Heart right ventricle (tissue), 16 donors: ENCODE measurements at places on chromosomes 11 and 22. TPM values are rescaled to one million over a fixed set of nuclear protein-coding genes. Genes with fewer than 3 reads are reported as not detected.
A peak's percentile ranks its signal among the peaks of the same experiment; 100 is the strongest.

GRCh38 chr22:38843201-38843656 lies 599 bp downstream of the NPTXR start:
- DNase-seq: peak; percentile 60

DNA sequence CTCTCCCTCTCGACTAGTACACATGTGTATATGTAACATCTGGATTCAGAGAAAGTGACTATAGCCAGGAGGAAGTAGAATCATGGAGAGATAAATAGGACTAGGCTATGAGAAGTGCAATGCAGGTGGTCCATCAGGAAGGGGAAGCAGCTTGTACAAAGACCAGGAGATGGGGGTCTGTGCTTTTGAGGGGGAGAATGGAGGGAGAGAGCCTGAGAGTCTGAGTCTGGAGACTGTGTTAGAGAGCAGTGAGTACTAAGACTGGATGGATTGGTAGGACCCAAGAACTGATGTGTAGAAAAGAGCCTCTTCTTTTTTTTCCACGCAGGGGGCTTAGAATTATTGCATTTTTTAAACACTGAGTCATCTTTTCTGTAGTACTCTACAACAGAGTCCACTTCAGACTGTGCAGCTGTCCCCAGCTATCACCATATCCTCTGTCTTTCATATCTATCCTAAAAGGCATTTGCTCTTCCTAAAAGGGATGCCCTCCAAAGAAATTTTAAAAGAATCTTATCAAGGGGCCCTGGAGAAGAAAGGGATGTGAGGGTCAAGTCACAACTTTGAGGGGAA lies 80.4 kb downstream of the BDNF start:
- DNase-seq: no peak

Gene LDHAL6A
- total RNA-seq: not detected

DNA sequence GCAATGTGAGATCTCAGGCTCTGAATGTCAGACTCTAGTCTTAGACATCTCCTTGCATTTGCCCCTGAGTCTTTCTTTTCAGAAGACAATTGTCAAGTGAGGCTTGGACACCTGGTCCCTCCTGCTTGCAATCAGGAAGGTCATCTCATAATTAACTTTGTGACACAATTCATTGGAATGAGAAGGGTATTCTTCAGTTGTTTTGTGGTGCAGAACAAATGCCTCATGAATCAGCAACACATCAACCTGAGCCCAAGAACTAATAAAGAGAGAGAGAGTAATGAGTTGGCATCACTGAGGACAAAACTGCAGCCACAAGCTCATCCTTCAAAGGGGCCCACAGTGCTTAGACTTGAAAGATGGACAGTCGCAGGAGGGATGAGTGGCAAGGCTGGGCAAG lies 375.8 kb downstream of the INSC start:
- no peak for DNase-seq

- DNase-seq: no peak
Observed at GRCh38 chr11:122081073-122081472, 34.9 kb downstream of the BLID start.

Gene SYT9
- 0.07 TPM for total RNA-seq

Gene OSBP
- total RNA-seq: 36.6 TPM

Gene SELENOM
- total RNA-seq: 37.0 TPM

DNA sequence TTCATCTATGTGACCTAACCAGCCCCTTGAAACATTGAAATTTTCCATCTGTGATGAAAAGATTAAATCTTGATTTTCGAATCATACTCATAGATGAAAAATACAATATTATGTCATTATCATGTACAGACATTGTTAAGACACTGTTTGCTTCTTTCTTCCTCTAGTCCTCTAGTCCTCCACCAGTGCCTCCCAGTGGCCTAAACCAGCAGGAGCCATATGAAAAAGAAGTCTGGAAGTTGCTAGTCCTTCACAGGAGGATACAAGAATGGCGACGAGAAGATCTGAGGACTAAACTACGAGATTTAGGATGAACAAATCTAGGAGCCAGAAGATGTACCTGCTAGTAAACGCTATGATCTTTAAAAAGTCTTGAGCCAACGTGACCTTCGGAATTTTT lies 134.1 kb downstream of the SLC17A6 start:
- no peak for DNase-seq
